ENCODE measurements at places on chromosomes 1 and 21. TPM values are rescaled to one million over a fixed set of nuclear protein-coding genes. Genes with fewer than 3 reads are reported as not detected.

CD52 gene
- 5.1 TPM for total RNA-seq

DNA sequence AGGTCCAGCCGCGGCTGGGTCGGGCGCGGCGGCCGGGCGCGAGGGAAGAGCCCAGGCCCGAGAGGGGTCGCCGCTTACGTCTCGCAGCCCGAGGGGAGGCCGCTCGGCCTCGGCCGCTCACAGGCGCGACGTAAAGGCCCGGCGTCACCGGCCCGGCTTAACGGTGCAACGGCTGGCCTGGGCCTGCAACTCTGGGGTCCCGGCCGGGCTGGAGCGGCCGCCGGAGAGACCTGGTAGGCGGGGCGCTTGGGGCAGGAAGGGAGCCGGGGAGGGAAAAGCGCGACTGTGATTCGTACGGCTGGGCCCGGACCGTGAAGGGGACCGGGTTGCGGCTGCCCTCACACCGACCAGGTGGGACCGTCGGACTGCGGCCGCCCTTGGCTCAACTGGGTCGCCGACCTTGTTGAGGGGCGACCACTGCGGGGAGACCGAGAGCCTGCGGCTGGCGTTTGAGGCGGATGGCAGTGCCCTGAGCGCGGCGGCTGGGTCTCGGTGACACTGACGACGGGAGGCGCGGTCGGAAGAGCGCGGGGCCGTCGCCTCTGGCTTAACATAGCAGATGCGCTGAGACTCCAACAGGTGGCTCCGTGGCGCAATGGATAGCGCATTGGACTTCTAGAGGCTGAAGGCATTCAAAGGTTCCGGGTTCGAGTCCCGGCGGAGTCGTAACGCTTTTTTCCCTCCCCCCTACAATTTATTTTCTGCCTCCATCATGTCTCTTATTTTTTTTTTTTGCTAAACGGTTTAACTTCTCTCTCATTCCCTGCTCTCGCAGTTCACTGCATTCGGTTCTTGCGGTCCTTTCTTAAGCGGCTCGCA is 31.8 kb downstream of the DNTTIP2 start:
- peak; percentile 92 for DNase-seq

RNU1-2 gene
- total RNA-seq, result under 0.01 TPM

- no peak for DNase-seq
These were observed 1156.4 kb downstream of the AMY1C start for GRCh38 chr1:104906141-104906540.

DNA sequence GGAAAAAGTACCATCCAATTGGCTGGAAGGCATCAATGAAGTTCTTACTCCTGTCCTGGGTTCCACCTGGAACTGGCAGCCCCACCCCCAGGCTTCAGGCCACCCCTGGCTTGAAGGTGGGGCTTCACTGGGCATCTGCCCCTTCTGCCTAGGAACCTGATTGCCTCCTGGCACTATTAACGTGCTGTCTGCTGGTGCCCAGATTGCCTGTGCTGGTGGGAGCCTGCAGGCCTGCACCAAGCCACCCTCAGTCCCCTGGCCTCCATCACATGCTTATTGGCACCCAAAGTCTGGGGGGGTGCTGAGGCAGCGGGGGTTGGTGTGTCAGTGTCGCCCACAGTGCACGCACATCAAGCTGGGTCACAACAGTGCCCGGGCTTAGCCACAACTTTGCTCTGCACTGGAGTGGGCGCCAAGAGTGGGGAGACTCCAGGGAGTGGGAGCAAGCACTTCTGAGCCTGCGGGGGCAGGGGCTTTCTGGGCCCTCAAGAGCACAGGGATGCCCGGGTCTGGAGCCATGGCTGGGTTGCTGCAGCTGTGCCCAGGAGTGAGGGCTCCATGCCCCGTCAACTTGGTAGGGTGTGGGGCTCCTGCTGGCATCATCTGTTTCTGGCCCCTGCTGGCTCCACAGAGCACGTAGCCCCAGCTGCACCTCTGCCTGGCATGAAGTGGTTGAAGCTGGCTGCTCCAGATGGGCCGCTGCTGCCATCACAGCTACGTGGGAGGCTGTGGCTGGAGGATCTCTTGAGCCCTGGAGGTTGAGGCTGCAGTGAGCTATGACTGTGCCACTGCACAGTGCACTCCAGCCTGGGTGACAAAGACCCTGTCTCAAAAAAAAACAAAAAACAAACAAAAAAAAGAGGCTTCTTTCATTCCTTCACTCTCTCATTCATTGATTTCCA is 4.1 kb upstream of the LSM10 start:
- DNase-seq, result no peak

DNA sequence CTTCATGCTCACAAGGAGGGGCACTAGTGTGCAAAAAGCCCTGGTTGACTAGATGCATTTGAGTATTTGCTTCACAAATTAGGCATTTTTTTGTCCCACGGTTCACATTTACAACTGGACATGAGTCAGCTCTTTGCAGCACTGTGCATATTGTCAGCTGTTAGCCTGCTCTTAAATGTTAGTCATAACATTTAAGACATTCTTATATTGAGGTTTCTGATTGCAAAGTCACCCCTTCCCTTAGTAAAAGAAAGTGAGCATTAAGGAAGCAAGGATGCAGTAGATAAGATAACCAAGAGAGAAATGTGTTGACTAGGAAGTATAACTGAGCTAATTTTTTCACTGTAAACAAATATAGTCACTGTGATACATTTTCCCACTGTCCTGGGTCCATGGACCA is 132.6 kb upstream of the CTTNBP2NL start:
- no peak for DNase-seq

GRCh38 chr1:235468004-235468403 is 36.2 kb downstream of the B3GALNT2 start:
- no peak for DNase-seq

SPATA21 gene
- 0.07 TPM for total RNA-seq

DNA sequence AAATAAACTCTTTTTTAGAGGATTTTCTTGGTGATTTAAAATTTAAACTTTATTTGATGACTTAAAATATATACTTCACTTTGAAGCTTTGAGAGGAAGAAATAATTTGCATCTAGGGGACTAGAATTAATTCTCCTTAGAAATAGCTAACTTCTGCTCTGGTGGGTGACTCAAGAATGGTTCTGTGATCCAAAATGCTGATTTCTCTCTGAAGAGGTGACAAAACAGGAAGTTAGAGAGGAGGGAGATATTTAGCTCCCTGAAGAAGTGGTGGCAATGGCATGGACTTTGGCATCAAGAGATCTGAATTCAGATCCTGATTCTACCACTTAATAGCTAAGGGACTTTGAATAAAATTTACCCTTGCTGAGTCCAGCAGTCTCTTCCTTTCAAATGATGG is 125.8 kb upstream of the ATP1B1 start:
- DNase-seq, result no peak

C1QTNF12 gene
- 6.3 TPM for total RNA-seq

DNA sequence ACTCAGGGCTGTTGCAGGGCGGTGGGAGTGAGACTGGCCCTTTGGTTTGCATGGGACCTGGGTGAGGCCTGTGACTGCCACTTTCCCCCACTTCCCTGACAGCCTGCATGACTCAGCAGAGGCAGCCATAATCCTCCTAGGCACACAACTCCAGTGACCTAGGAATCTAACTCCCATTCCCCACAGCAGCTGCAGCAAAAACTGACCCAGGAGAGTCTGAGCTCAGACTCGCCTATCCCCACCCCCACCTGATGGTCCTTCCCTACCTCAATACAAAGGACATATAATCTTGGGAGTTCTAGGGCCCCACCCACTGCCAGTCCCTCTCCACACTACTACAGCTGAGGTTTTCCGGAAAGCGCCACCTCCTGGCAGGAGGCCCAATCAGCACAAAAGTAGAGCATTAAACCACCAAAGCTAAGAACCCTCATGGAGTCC is 26.7 kb downstream of the NDC1 start:
- DNase-seq, result peak; percentile 30

RLF gene
- 19.6 TPM for total RNA-seq

DNA sequence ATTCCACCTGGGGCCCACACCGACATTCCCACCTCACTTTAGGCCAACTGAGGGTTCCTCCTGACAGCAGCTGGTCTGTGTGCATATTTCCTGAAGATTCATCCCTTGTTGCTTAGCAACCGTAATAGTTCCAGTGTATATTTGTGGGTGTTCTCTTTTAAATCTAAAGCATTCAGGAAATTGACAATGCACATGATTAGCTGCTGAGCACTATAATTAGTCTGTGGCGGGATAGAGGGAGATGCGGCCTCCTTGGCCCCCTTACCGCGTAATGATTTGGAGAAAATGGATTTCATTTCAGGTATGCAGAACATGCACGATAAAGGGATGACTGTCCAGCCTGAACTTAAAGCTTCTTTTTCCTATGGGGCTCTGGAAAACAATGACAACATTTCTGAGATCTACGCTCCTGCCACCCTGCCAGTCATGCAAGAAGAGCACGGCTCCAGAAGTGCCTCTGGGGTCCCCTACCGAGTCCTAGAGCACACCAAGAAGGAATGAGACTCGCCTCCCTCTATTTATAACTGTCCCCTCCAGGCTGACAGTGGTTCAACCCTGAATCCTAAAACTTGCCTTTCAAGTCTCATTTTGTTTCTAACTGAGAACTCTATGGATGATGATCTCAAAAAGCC is 33.8 kb upstream of the RCAN3 start:
- no peak for DNase-seq

- no peak for DNase-seq
These were observed 25.7 kb downstream of the GLMN start for GRCh38 chr1:92273039-92273438.

GRCh38 chr1:156226782-156227181 is 14.0 kb downstream of the PMF1 start:
- no peak for DNase-seq

DNA sequence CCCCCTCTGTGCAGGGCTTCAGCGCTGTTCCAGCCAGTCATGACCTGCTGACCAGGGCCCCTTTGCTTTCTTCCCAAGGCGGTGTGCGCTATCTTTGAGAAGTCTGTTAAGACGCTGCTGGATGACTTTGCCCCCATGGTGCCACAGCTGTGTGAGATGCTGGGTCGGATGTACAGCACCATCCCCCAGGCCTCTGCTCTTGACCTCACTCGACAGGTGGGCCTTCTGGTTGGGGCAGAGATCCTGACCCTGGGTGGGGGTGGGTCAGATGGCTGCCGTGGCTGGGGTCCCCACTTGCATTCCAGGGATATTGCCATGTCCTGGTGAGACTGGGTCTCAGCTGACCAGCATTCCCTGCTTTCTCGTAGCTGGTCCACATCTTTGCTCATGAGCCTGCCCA is 9.0 kb upstream of the DPH2 start:
- no peak for DNase-seq

DNA sequence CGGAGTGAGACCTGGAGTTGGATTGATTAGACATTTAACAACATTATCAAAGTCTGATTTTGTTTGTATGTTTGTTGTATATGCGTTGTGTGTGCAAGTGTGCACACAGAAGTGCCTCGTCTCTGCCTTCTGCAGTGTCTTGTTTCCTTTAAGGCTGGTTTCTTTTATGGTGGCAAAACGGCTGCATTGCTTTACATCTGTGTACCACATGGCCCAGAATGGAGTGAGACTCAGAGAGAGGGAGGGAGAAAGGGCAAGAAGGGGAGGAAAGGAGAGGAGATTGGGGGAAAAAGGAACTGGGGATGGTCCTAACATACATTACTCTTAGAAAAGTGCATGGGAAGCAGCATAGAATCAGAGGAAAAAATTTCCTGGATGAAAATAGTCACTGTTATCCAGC is 99.7 kb upstream of the WLS start:
- DNase-seq, result no peak

CCDC17 gene
- 3.0 TPM for total RNA-seq

KLF17 gene
- total RNA-seq, result not detected

DNA sequence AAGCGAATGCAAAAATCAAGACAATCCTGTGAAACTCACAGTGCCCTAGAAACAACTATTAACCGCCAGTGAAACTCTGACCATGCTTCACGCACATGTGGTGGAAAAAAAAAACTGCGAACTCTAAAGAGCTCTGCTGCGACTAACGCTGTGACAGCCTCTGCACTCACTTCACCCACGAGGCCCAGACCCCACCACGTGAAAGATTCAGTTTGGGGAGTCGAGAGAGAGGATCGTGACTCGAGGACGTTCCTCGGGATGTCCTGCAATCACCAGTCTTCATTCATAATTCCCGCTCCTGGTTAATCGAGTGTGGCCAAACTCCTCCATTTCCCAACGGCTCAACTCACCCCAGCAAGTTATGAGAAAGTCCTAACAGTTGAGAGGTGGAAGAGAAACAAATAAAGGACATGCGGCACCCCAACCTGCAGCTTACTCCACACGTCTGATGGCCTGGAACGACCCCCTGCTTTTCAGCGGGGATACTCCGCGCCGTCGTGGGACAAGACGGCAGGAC is 1.1 kb downstream of the SERBP1 start:
- peak; percentile 21 for DNase-seq

- no peak for DNase-seq
These were observed 67.6 kb downstream of the RASAL2 start for GRCh38 chr1:178161516-178161915.
